Activated CD8-positive, alpha-beta T cell treated with anti-CD3 and anti-CD28 coated beads for 36 hours (primary cell): ENCODE measurements at places on chromosomes 1 and 21. TPM values are rescaled to one million over a fixed set of nuclear protein-coding genes. Genes with fewer than 3 reads are reported as not detected.
A peak's percentile ranks its signal among the peaks of the same experiment; 100 is the strongest.

DNA sequence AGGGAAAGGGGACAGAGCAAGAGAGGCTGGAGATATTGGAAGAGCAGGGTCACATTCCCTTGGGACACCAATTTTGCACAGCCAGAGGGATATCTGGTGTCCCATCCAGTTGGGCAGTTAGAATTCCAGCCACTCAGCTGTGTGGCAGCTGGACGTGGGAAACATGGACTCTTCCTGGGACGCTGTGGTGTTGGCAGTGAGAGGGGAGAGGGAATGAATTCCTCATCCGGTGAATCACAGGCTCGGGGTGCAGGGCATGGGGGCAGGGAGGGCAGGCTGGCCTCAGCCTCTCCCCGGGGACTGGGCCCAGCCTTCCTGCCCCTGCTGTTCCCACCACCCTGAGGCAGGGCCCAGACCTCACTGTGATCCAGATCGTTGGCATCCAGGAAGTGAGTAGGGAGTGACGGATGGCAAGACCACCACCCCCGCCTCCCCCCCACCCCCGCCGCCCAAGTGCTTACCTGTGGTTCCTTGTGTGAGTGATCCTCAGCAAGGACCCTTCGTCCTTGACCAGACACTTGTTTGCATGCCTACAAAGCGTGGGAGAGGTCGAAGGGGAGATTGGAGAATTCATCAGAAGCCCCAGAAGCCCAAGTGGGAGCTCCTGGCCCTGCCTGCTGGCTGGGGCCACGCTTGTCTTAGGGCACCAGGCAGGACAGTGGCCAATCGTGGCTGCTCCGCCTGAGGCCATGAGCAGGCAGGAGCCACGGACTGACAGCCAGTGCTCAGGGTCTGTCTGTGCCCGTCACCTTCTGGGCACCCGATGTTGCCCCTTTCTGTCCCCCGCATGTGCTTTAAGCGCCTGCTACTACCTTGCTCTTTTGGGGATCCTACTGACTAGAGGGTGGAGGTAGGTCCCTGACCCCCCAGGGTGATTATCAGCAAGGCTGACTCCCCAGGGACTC, 8.7 kb downstream of the WNT3A start:
- H3K4me1 ChIP-seq = no peaks in the 10 kb centered on the region
- DNase-seq = no peak
- H3K4me3 ChIP-seq = no peak overlapping the region
- H3K27ac ChIP-seq = no peak overlapping the region
- peaks cover 6% of the 10 kb centered on the region for H3K27me3 ChIP-seq

DNA sequence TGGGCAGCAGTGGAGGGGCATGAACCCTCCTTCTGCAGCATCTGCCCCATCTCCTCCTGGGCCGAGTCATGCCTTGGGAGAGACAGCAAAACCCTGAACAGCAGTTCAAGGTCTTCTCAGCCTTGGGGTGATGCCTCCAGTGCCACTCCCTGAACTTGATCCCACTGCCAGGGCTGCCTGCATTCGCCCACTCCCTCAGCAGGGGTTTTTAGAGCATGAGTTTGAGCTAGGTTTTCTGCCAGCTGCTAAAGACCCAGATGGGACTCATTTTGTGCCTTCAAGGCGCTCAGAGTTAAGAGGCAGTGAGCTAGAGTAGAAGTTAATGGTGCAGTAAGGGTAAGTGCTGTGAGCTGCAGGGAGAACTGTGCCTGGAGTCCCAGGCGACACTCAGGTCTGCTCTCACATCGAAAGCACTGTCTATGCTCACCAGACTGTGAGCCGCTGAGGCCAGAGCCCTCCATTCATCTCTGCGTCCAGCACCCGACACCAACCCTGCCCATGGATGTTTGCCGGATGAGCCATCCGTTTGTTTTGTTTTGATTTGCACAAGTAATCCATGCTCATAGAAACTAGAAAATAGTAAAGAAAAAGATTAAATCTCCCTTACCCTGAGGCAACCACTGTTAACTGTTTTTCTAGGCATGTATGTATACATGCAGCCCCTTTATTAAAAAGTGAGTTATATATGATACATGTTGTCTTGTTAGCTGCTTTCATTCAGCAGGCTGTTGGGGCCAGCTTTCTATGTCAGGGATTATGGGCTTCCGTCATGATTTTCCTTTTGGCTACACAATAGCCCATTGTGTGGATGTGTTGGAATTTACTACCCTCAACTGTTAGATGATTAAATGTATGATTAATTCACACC, 67.8 kb downstream of the VPS26C start:
- H3K36me3 ChIP-seq = peaks cover 40% of the 10 kb centered on the region
- H3K4me1 ChIP-seq = no peaks in the 10 kb centered on the region
- no peak overlapping the region for H3K4me3 ChIP-seq
- no peaks in the 10 kb centered on the region for H3K27me3 ChIP-seq

DNA sequence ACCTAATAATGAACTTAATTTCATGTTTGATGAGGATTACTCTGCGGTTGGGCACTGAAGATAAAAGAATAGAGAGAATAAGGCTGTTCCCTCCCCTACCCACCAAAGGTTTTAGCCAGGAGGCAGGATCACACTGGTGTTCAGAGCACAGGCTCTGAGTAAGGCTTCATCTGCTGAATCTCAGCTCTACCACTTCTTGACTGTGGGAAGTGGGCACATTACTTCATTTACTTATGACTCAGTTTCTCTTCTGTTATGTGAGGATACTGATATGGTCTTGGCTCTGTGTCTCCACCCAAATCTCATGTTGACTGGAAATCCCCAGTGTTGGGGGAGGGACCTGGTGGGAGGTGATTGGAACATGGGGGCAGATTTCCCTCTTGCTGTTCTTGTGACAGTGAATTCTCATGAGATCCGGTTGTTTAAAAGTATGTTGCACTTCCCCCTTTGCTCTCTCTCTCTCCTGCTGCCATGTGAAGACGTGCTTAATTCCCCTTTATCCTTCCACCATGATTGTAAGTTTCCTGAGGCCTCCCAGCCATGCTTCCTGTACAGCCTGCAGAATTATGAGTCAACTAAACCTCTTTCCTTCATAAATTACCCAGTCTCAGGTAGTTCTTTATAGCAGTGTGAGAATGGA, 79.7 kb downstream of the SMYD2 start:
- H3K27ac ChIP-seq = no peak overlapping the region
- H3K4me3 ChIP-seq = no peak overlapping the region
- H3K27me3 ChIP-seq = peaks cover 29% of the 10 kb centered on the region
- no peak for DNase-seq

GRCh38 chr1:2646837-2647236, 14.0 kb upstream of the MMEL1 start:
- peaks cover 7% of the 10 kb centered on the region for H3K4me1 ChIP-seq
- H3K36me3 ChIP-seq = peaks cover 6% of the 10 kb centered on the region
- no peaks in the 10 kb centered on the region for H3K27me3 ChIP-seq
- DNase-seq = no peak

GRCh38 chr1:59557549-59557885, 257.2 kb upstream of the HOOK1 start:
- H3K36me3 ChIP-seq = peaks cover 32% of the 10 kb centered on the region
- no peak for DNase-seq
- no peaks in the 10 kb centered on the region for H3K27me3 ChIP-seq
- H3K27ac ChIP-seq = no peak overlapping the region
- H3K4me1 ChIP-seq = peaks cover 5% of the 10 kb centered on the region

- H3K27ac ChIP-seq = no peak overlapping the region
- H3K36me3 ChIP-seq = no peaks in the 10 kb centered on the region
- no peak for DNase-seq
- no peaks in the 10 kb centered on the region for H3K4me1 ChIP-seq
- H3K4me3 ChIP-seq = no peak overlapping the region
- H3K27me3 ChIP-seq = peaks cover 7% of the 10 kb centered on the region
Measured at GRCh38 chr1:201089596-201089995, 22.6 kb downstream of the CACNA1S start.

- no peaks in the 10 kb centered on the region for H3K27me3 ChIP-seq
- no peaks in the 10 kb centered on the region for H3K4me1 ChIP-seq
- no peaks in the 10 kb centered on the region for H3K36me3 ChIP-seq
- no peak overlapping the region for H3K4me3 ChIP-seq
Measured at GRCh38 chr21:43374228-43374885, 52.6 kb downstream of the SIK1 start.

GRCh38 chr1:67552336-67552759, 122.1 kb upstream of the SERBP1 start:
- DNase-seq = no peak
- no peaks in the 10 kb centered on the region for H3K36me3 ChIP-seq
- H3K4me1 ChIP-seq = no peaks in the 10 kb centered on the region

GRCh38 chr1:52654063-52654462, 21.1 kb downstream of the SHISAL2A start:
- no peaks in the 10 kb centered on the region for H3K27me3 ChIP-seq
- peaks cover 16% of the 10 kb centered on the region for H3K36me3 ChIP-seq
- H3K27ac ChIP-seq = no peak overlapping the region
- H3K4me3 ChIP-seq = no peak overlapping the region
- H3K4me1 ChIP-seq = peaks cover 16% of the 10 kb centered on the region

- H3K36me3 ChIP-seq = peaks cover under 1% of the 10 kb centered on the region
- no peaks in the 10 kb centered on the region for H3K27me3 ChIP-seq
- DNase-seq = no peak
- H3K4me3 ChIP-seq = no peak overlapping the region
- H3K27ac ChIP-seq = no peak overlapping the region
Measured at GRCh38 chr1:92244376-92244775, 26.7 kb downstream of the C1orf146 start.

DNA sequence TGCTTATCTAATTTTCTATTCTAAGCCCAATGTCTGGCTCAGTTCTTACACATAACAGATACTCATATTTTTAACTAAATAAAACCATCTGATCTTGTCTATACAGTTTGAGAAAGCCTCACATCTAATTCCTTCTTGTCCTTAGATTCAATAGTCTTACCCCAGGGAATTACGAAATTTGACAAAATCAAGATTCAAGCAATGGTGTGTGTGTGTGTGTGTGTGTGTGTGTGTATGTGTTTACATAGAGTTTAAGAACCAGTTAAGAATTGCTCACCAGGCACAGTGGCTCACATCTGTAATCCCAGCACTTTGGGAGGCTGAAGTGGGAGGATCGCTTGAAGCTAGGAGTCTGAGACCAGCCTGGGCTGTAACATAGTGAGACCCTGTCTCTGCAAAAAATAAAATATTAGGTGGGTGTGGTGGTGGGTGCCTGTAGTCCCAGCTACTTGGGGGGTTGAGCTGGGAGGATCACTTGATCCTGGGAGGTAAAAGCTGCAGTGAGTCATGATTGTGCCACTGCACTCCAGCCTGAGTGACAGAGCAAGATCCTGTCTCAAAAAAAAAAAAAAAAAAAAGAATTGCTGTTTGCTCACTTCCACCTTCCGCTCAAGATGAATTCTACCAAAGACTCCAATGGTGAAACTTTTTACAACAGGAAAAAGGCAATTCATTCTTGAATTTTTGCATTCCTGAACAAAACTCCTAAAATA, 6.2 kb downstream of the WDR64 start:
- DNase-seq = no peak
- H3K27me3 ChIP-seq = peaks cover 2% of the 10 kb centered on the region
- no peak overlapping the region for H3K4me3 ChIP-seq
- peaks cover 5% of the 10 kb centered on the region for H3K4me1 ChIP-seq

GRCh38 chr21:29219165-29219770, 79.5 kb upstream of the BACH1 start:
- no peaks in the 10 kb centered on the region for H3K36me3 ChIP-seq
- peaks cover 3% of the 10 kb centered on the region for H3K4me1 ChIP-seq
- DNase-seq = no peak

- H3K4me3 ChIP-seq = no peak overlapping the region
- no peaks in the 10 kb centered on the region for H3K27me3 ChIP-seq
- H3K4me1 ChIP-seq = no peaks in the 10 kb centered on the region
Measured at GRCh38 chr1:209157546-209158249, 425.8 kb upstream of the CAMK1G start.

GRCh38 chr1:8862528-8862927, 16.0 kb downstream of the ENO1 start:
- no peaks in the 10 kb centered on the region for H3K27me3 ChIP-seq
- no peak overlapping the region for H3K4me3 ChIP-seq
- DNase-seq = peak; percentile 72

DNA sequence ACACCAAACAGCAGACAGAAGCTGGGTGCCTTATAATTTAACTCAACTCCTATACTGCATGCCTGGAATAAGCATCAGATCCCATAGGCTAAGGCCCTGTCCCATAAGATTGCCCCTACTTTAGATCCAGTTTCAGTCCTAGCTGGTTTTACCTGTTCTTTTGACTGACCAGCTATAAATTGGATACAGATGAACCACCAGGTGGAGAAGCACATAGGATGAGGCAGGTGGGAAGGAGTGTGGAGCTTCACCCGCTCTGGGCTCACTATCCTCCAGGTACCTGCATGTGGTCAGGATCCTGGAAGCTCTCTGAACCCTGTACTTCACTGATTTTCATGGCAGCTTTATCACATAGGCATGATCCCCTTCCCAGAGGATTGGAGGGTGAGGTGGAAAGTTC, 51.3 kb downstream of the MAST2 start:
- H3K4me3 ChIP-seq = no peak overlapping the region
- no peak for DNase-seq
- no peaks in the 10 kb centered on the region for H3K27me3 ChIP-seq
- no peak overlapping the region for H3K27ac ChIP-seq

- H3K36me3 ChIP-seq = peaks cover 29% of the 10 kb centered on the region
- no peak overlapping the region for H3K4me3 ChIP-seq
- no peaks in the 10 kb centered on the region for H3K27me3 ChIP-seq
Measured at GRCh38 chr1:6093071-6093470, 47.4 kb downstream of the KCNAB2 start.

- no peak overlapping the region for H3K4me3 ChIP-seq
- no peaks in the 10 kb centered on the region for H3K36me3 ChIP-seq
- H3K4me1 ChIP-seq = no peaks in the 10 kb centered on the region
- no peak overlapping the region for H3K27ac ChIP-seq
Measured at GRCh38 chr21:35375115-35375514, 326.0 kb upstream of the RUNX1 start.

GRCh38 chr1:169959686-169960085, 66.0 kb upstream of the SCYL3 start:
- no peak for DNase-seq
- no peak overlapping the region for H3K27ac ChIP-seq
- peaks cover 2% of the 10 kb centered on the region for H3K36me3 ChIP-seq
- H3K4me1 ChIP-seq = no peaks in the 10 kb centered on the region

DNA sequence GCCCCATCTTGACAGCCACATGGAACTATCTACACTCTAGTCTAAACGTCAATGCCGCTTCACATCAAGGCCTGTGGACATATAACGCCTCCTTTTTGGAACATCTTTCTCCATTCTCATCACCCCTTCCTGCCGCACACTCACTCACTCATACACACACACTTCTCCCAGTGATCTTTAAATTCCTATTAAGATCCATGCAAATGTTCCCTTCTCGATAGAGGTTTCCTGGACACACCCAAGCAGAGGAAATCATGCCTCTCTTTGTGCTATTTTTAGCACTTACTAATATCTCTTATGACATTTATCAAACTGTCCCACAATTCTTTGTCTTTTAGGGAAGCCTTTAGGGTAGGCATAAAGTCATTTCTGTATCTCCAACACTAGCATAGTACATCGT, 28.2 kb upstream of the SLAMF9 start:
- H3K36me3 ChIP-seq = no peaks in the 10 kb centered on the region
- H3K27me3 ChIP-seq = peaks cover 28% of the 10 kb centered on the region
- no peak overlapping the region for H3K27ac ChIP-seq
- H3K4me3 ChIP-seq = no peak overlapping the region
- H3K4me1 ChIP-seq = no peaks in the 10 kb centered on the region
- no peak for DNase-seq

CLDN14 gene
- total RNA-seq = not detected

OPTC gene
- not detected for total RNA-seq

OLFML3 gene
- total RNA-seq = 0.14 TPM

XKR8 gene
- 3.4 TPM for total RNA-seq

ADGRB2 gene
- 0.56 TPM for total RNA-seq

PRKAA2 gene
- total RNA-seq = not detected

CDK18 gene
- total RNA-seq = 8.4 TPM

NHLH1 gene
- 0.22 TPM for total RNA-seq

RGS1 gene
- 29.4 TPM for total RNA-seq
